OCI-LY7 (cell line): ENCODE measurements at places on chromosomes 16 and 17.

DNA sequence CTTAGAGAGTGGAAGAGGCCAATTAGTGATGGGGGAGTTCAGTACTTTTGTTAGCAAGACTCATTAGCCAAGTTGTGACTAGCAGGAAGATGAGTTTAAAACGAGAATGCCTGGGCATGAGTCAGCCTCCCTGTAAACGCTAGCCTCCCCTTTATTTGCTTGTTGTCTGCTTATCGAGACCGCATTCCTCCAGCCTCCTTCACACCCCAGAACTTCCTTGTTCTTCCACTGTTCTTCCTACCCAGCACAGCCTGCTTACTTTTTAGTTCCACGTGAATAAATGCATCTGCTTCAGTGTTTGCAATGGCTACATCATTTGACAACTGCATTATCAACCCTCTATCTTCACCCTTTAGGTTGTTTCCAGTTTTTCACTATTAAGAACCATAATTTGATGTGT lies 20.2 kb upstream of the OR3A1 start:
- no peak for DNase-seq

- DNase-seq, result no peak
These were observed 8.4 kb downstream of the TMEM95 start for GRCh38 chr17:7363311-7363710.

GRCh38 chr16:69613378-69614154 lies 47.8 kb downstream of the NFAT5 start:
- DNase-seq, result no peak

GRCh38 chr17:55731586-55732250 lies 9.1 kb upstream of the TMEM100 start:
- no peak for DNase-seq

- DNase-seq, result no peak
These were observed 7.3 kb downstream of the ARHGAP27 start for GRCh38 chr17:45425125-45425983.

- DNase-seq, result no peak
These were observed 27.4 kb downstream of the GRB7 start for GRCh38 chr17:39765175-39765574.

GRCh38 chr16:72921620-72922019 lies 126.3 kb downstream of the ZFHX3 start:
- no peak for DNase-seq

DNA sequence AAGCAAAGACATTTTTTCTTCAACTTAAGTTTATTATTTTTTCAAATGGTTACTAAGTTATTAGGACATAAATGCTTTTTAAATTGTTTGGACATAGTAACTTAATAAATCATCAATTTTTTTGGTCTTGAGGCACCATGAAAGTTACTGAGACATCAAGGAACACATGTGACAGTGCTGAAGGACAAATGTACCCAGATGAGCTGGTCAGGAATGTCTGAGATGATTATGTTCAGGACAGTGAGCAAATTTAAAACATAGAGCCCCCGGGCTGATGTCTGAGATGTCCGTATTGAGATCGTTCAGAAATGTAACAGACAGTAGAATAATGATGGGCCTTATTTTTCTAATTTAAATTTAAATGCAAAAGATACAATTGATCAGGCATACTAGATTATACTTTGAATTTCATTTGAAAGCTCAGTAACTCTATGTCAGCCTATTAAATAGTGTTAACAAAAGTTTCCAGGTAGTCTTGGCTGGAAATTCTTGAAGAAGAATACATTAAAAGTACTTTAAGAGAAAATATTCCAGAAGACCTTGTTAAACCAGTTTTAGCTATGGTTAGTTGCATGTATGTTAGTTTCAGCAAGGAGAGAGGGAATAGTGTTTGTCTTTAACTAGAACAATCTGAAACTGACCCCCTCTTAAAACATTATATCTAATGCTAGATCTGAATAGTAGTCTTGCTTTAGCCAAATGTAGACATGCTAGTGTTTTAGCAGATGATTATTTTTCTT lies 36.4 kb downstream of the SEC14L1 start:
- no peak for DNase-seq

DNA sequence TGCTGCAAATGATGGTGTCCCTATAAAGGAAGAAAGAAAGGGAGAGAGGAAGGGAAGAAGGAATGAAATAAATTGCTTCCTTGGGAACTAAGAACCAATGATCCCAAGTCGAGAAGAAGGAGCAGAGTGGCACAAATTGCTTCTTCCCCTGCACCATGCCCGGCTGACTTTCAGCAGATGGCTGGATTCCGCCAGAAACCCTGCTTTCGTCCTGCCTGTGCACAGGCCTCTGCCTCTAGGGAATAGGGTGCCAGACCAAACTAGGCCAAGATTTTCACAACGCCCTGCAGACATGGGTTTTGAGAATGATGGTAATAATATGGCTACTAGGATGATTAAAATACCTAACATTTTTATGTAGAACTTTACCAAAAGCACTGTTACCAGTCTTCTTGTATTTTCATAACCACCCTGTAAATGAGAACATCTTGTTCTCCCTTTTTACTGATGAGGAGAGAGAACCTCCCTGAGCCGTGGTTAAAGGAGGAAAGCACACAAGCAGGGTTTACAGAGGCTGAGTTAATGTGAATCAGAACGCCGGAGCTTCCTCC lies 122.1 kb upstream of the HSBP1 start:
- no peak for DNase-seq

- DNase-seq, result no peak
These were observed 36.0 kb upstream of the SREBF1 start for GRCh38 chr17:17872547-17873345.

- peak; percentile 62 for DNase-seq
These were observed 527 bp downstream of the CIAPIN1 start for GRCh38 chr16:57446531-57447185.

- no peak for DNase-seq
These were observed 284.5 kb downstream of the MAF start for GRCh38 chr16:79316004-79316458.

- DNase-seq, result no peak
These were observed 29.7 kb upstream of the MRPS23 start for GRCh38 chr17:57879437-57880085.

DNA sequence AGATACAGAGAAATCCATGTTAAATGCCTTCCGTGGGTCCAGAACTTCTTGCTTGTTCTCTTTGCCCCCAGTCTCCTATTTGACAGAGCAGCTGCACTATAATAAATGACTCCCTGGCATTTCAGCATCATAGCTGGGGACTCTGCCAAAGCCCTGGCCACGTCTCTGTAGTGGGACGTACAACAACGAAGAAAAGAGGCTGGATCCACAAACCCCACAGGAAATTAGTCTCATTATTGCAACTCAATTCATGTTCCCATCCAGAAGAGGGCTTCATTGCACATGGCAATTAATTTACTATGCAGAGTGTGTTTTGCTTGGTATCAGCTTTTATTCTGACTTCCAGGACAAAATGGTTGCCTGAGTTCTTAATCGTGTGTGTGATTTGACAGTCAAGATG lies 121.3 kb downstream of the CDH13 start:
- DNase-seq, result no peak

- DNase-seq, result peak; percentile 44
These were observed 3.7 kb downstream of the ACSF3 start for GRCh38 chr16:89097392-89097772.

DNA sequence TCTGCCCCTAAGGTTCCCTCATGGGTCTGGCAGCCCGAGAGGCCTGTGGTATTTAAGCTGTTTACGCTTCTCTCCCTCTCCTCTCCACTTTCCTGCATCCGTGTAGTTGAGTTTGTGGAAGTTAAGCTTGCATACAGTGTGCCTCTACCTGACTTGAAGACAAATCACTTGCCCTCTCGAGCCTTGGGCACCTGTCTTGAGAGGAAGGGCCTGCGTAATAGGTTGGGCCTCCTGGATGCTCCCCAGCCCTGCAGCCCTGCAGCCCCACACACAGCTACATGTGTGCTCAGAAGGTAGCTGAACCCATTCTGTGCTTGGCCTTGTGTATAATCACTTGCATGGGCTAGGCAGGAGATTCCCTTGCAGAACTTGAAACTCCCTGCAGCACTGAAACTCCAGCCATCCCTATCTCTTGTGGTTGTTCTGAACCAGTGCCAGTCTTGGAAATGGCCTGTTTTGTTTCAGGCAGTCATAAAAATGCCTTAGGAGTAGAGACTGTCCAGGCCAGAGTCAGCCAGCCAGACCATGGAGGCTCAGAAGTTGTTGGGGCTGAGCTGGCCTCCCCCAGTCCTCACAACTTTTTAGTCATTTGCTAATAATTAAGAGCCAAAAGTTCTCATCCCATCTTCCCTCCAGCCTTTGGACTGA lies 134.6 kb downstream of the CLEC16A start:
- DNase-seq, result no peak

DNA sequence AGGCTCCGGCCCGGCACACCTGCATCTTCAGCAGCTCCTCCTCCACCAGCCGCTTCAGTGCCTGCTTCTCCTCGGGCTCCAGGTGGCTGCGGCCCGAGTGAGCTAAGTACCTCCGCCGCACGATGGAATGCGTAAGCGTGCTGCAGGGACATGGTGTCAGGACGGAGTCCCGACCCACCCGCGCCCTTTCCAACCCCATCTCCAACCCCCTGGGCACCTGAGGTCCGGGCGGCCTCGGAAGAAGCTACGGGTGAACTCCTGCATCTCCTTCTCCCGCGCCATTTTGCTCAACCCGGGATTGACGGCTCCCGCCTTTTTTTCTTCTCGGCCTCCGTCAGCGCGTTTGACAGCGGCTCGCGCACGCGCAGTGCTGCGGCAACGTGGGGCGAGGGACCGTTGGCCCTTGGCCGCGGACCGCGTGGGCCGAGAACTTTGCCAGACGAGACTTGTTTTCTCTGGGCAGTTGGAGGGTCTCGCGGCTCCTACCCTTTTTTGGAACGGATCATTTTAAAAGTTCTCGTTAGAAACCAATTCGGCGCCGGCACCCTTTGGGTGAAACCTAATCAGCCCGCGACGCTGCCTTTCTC lies at the start of gene HIRIP3:
HIRIP3 (minus strand) TSS at position 294 of the 587 bp plus-strand sequence; CDS start at position 282, 12 bp downstream.
- DNase-seq, result peak; percentile 92

- no peak for DNase-seq
These were observed 6.3 kb upstream of the CD7 start for GRCh38 chr17:82323514-82324234.

DNA sequence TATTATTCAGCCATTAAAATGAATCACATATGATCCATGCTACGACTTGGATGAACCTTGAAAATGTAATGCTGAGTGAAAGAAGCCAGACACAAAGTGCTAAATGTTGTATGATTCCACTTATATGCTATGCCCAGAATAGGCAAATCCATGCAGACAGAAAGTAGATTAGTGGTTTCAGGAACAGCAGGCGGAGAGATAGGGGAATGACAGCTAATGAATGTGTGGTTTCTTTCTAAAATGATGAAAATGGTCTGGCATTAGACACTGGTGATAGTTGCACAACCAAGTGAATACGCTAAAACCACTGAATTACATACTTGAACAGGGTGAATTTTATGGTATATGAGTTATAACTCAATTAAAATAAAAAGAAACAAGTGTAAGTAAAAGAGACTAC lies 121.8 kb upstream of the NOG start:
- DNase-seq, result no peak

- DNase-seq, result no peak
These were observed 9.7 kb upstream of the HOXB2 start for GRCh38 chr17:48554412-48555257.

DNA sequence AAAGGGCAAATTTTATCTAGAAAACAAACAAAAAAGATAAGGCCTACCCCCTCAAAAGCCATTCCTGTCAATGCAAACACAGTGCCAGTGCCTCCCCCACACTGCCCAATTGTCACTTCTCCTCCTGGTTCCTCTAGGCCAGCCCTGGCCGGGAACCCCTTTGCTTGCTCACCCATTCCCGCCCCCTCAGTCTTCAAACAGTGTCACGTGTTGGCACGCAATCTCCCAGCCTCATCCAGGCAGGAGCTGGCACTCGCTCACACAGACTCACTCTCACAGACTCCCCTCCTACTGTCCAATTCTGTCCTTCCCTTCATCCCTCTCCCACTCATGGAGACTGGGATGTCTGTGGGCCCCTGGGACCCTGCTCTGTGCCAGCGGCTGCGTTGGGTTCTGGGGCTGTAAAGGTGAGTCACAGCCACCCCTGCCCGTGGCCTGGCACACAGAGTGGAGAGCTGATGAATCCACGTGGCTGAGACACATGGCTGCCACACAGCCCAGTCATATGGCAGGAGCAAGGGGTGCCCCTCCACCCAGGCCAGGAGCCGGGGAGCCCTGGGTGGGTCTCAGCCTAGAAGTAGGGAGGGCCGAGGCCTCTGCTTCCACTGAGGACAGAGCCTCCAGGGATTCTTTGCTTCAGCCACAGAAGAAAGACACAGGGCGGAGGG lies 54.8 kb downstream of the VAC14 start:
- no peak for DNase-seq

- DNase-seq, result no peak
These were observed 2.9 kb downstream of the ASGR1 start for GRCh38 chr17:7176107-7176840.

DNA sequence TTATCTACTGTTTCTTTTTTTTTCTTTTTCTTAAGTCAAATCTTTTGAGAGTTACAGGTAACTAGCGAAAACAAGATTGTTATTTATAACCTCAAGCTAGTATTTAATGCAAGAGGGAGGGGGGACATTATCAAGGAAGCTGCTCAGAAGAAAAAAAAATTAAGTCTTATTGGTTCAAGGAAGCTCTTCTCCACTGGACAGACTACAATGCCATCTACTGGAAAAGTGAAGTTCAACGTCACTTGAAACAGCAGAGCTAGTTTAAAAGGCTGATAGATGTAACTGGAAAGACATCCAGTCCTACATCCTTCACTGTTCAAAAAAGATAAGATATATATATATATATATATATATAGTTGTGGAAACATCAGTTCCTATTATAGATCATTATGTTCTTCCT lies 418.0 kb upstream of the PSMD7 start:
- peak; percentile 29 for DNase-seq

DNA sequence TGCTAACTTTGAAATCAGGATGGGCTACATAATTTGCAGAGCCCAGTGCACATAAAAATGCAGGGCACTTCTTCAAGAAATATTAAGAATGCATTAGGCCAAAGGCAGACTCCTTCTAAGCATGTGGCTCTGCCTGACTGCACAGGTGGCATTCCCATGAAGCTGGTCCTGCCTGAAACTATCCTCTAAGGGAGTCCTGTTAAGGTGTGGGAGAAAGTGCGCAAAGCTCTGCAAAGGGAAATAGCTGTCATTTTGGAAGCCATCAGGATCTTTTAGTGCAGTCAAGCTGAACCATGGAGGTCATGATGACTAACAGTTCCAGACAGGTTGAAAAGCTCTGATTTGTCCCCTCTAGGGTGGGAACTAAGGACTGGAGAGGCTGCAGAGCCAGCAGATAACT lies 41.9 kb upstream of the CRHR1 start:
- no peak for DNase-seq

DNA sequence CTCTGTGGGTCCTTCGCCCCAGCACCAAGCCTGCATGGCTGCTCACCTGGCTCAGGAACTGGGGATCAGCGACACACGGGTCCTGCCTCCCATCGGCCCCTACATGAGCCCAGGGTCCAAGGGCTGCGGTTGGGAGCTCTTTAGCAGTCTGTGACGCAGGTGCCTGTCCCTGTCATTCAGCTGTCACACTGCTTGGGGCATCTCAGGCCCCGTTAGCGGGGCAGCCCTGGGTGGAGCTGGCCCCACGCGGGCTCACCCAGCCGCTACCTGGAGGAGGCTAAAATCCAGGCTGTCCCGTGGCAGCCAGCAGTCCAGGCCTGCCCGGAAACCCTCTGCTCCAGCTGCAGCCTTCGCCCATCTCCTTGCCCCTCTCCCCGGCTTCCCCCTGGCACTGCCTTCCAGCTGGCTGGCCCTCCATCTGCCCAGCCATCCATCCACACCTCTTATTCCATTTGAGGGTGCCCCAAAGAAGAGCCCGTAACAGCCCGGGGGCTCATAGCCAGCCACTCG lies 3.3 kb downstream of the GCGR start:
- DNase-seq, result no peak
